H7 (cell line): ENCODE measurements at places on chromosomes 5 and 9.

DNA sequence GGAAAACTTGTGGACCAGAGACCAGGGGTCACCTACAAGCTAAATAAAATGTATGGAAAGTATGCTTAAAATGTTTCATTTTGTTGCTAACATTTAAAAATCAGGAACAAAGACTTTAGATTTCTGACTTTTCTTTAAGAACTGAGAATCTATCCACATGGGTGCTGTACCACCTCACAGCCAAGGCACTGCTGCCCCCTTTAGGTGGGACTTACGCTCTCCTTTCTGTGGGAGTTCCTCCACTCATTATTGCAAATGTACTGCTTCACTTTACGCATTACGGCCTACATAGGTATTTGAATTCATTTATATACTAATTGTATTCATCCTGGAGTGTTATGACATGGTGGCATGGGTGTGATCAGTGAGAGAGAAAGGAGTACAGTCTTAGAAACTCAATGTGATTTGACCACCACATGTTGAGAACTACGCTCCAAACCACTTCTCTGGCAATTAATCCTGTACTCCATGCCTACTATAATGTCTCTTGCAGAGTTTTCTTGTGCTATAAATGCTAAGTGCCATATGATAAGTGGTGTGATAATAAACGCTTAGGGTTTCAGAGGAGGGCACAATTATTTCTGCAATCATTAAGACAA, 24.7 kb upstream of the CETN3 start:
- peak; percentile 19 for DNase-seq

DNA sequence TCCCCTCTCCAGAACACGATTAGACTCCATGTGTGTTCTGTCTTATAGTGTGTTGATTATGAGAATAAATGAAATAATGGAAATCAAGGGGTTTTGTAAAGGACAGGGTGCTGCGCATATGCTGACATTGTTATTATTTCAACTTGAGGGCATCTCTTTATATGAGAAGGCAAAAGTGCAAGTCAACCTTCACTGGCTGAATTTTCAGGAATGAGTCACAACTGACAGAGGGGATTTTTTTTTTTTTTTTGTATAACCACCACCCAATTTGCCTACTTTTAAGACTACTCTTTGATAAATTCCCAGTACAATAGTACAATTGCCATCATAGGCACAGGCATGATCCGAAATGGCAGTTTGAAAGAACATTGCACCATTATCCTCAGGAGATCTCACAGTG, 419.2 kb upstream of the NMUR2 start:
- no peak for DNase-seq

DNA sequence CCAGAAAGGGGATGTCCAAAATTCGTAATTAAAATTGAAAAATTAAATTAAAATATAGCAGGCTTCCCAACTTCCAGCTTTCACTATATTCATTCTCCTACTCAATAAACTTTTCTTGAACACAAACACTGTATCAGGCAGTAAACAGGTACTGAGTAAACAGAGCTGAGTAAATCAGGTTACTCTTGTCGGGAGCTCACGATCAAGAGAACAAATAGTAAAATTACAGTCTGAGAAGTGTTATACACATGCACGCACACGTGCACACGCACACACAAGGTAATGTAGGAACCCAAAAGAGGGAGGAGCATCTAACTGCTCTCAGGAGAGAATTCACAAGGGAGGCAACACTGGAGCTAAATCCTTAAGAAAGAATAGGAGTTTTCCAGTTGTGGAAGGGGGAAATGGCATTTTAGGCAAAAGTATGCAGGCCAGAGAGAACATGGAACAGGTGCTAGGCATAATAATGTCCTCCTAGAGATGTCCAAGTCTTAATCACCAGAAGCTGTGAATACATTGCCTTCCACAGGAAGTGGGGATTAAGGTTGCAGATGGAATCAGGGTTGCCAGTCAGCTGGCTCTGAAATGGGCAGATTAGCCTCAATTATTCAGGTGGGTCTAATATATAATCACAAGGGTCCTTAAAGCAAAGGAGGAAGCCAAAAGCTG, 598.8 kb upstream of the BRINP1 start:
- DNase-seq: no peak

GRCh38 chr9:126342621-126343031, 16.0 kb downstream of the MVB12B start:
- no peak for DNase-seq

DNA sequence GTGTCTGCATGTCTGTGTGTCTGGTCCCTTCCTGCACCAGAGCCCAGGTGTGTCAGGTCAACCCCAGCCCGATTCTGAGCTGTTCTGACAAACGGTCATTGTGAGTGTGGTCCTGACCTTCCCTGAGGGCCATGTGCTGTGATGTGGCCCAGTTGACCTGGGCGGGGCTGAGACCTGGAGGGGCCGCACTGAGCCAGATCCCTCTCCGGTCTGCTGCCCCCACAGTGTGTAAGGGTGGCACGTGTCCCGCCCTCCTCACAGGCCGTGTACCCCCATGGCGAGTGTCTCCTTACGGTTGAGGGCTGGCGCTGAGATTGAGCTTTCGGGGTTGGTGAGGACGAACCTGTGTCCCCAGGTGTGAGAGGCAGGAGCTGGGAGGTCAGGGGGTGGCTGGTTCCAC, 136.5 kb downstream of the MRPL36 start:
- DNase-seq: peak; percentile 43

DNA sequence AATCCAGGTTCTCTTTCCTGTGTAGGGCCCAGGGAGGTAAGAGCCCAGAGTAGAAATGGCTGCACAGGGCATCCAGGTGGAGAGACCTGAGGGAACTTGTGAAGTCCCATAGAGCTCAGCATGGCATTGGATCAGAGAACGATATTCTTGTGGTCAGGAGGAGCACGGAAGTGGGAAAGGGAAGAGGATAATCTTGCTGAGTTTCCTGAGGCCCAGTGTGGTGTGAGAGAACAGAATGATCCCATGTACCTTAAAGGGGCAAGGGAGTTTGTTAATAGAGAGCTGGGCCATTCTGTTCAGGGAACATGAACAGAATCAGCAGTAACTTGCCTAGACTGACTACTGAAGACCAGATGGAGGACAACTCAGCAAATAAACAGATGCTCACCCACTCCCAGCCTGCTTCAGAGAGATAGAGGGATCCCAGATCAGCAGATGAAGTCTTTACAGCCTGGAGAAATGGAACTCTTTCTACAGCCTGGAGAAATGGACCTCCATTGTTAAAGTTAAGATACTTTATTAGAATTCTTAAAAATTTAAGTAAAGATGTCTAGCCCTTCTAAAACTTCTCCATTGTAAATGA, 119.7 kb upstream of the ELL2 start:
- DNase-seq: no peak

- no peak for DNase-seq
Measured at GRCh38 chr5:40198736-40199135, 481.0 kb upstream of the PTGER4 start.

DNA sequence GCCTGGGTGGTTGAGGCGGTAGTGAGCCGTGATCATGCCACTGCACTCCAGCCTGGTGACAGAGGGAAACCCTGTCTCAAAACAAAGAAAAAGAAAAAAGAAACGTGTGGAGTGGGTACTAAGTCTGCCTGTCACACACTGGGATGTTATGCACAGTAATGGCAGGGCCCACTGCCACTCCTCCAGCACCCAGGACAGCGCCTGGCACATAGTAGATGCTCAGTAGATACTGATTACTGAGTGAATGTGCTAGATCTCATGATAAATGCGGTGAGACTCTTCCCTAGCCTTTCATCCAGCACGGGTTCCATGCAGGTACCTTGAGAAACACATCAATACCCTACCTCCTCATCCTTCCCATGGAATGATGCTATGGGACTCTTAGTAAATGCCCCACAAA, 87.4 kb upstream of the HSPA9 start:
- no peak for DNase-seq

GRCh38 chr9:98743329-98743728, 34.6 kb upstream of the GABBR2 start:
- DNase-seq: no peak

GRCh38 chr9:89427621-89428221, 70.2 kb downstream of the SEMA4D start:
- no peak for DNase-seq

DNA sequence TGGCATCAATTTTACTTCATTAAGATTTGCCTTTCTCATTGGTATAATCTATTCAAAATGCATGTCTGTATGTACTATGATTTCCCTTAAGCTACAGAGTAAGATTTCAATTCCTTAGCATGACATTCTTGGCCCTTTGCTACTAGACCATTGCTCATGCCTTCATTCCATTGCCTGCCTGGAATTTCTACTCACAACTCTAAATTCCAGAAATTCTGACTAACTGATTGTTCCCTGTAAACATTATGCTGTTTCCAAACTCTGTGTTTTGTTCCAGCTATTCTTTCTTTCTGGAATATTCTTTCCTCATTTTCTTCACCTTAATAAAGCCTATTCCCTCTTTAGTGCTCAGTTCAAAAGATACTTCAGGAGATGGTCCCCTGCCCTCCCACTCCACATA, 568.8 kb upstream of the SEMA6A start:
- DNase-seq: no peak

DNA sequence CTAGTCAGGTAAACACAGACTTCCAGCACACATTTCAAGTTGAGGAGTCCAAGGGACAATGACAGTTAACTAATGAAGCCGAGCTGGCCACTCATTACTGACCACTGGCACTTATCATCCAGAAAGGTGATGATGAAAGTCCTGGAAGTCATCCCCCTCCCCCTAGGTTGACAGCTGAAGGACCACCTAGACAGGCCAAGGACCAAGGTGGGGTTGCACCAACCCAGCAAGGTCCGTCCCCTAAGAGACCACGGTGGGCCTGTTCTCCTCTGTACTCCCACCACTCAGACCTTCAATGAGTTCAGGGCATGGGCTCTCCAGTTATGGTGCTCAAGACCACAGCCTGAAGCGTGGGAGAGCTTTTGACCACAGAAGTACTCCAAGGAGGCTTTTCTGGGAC, 13.2 kb downstream of the P4HA2 start:
- DNase-seq: no peak
